ENCODE measurements at places on chromosomes 2 and 18. TPM values are rescaled to one million over a fixed set of nuclear protein-coding genes. Genes with fewer than 3 reads are reported as not detected.

- DNase-seq: no peak
Observed at GRCh38 chr2:47196046-47196445, 40.9 kb upstream of the STPG4 start.

DNA sequence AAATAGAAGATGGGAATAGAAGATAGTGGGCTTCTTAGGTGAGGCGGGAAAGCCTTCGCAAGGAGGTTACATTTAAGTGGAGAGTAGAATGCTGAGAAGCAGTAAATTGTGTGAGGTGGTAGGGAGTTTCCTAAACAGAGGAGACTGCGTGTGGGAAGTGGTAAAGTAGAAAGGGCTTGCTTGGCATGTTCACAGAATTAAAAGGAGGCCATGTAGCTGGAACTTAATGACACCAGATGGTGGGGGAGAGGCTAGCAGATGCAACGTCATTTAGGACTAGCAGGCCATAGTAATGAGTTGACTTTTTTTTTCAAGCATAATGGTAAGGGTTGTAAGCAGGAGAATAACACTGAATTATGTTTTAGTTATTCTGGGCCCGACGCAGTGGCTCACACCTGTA, 13.0 kb upstream of the RTN4 start:
- DNase-seq: no peak

GRCh38 chr2:10144771-10145518, 22.4 kb downstream of the RRM2 start:
- DNase-seq: no peak

- DNase-seq: no peak
Observed at GRCh38 chr2:49796266-49796665, 642.0 kb upstream of the FSHR start.

DNA sequence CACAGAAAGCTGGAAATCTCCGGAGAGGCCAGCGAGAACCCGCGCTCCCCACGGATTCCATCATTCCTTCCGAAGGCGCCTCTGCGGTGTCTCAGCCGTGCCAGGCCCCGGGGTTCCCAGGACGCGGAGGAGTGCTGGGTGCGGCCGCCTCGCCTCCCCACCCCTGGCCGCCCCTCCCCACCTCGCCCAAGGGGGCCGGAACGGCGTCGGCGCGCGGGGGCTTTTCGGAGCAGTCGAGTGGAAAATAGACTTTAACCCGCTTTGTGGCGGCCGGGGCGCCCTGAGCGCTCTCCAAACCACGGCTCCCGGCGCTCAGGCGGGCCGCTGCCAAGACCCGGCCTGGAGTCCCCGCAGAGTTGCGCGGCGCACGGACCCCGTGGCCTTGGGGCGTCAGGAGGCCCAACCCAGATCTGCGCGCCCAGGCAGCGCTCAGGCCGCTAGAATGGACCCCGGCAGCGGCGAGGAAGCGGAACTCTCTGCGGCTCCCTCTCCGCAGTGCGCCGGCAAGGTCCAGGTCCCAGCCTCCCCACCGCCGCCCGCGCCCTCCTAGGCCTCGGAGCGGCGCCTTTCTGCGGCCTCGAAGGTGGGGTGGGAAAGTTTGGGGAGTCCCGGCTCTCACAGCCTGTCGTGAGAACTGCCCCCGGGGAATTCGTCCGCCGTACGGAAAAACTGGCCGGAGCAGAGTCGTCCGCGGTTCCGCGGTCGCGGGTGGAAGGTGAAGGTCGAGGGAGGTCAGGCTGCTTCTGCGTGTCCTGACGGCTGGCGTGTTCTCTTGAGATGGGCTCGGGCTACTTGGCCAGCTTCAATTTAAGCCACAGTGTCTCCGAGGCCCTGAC, 1.2 kb upstream of the EMX1 start:
- peak; percentile 66 for DNase-seq

- peak; percentile 100 for DNase-seq
Observed at GRCh38 chr2:20617892-20618467, 32.9 kb downstream of the HS1BP3 start.

Gene GPBAR1
- total RNA-seq: 3.1 TPM

DNA sequence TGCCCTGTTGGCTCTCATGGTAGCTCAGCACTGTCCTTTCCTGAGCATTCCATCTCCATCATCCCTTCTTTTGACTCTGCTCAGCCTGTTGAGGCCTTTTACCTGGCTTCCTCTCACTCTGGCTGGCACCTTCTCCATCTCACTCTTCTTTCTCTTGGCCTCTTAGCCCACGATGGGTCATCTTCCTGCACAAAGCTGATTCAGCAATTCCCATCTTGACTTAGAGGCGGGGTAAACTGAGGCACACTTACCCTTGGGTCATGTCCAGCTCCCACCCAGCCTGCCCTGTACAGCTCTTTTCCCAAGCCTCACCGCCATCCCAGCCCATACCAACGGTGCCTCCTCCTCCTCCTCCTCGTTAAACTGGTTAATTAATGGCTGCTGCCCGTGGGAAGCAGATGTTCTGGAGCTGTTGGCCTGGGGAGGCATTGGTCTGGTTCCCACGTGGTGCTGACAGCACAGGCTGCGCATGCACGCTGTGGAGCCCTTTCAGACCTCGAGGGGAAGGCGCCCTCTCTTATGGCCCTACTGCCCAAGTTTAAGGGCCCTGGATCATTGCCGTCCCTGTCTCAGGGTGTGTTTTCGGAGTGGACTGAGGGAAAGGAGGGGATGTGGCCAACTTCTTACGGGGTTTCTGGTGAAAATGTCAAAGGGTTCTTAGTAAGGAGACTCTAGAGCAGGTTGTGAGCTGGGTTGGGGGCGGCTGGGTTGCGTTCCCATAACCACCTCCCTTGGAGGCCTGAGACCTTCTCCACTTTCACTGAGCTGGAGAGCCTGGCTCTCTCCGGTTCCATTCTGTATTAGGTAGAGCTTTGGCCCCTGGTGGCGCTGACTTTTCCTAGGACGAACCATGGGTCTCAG, 10.9 kb downstream of the WNT10A start:
- no peak for DNase-seq

GRCh38 chr2:72993147-72993932, 76.0 kb downstream of the EMX1 start:
- peak; percentile 35 for DNase-seq

DNA sequence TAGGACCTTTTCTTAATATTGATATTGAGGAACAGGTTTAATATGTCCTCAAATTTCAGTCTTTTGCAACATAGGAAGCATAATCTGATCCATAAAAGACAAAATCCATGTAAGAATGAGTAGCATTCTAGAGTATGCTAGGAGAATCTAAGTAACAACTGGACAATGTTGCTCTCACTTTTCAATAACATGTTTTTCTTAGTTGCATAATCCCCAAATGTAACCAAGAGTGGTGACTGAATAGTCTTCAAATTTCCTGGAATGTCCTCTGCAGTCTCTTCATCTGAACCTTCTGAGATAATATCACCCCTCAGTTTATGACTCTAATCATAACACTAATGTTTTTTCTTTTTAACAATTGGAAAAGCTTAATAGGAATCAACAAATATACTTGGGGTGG, 110.0 kb upstream of the ZEB2 start:
- no peak for DNase-seq

- DNase-seq: no peak
Observed at GRCh38 chr2:40325116-40325515, 126.8 kb downstream of the SLC8A1 start.

- DNase-seq: no peak
Observed at GRCh38 chr2:240569523-240569997, 1.3 kb downstream of the RNPEPL1 start.

- no peak for DNase-seq
Observed at GRCh38 chr2:97983698-97984097, 12.1 kb downstream of the TMEM131 start.

GRCh38 chr2:6434438-6434837, 431.3 kb downstream of the CMPK2 start:
- DNase-seq: no peak

Gene DDX18
- 33.0 TPM for total RNA-seq

DNA sequence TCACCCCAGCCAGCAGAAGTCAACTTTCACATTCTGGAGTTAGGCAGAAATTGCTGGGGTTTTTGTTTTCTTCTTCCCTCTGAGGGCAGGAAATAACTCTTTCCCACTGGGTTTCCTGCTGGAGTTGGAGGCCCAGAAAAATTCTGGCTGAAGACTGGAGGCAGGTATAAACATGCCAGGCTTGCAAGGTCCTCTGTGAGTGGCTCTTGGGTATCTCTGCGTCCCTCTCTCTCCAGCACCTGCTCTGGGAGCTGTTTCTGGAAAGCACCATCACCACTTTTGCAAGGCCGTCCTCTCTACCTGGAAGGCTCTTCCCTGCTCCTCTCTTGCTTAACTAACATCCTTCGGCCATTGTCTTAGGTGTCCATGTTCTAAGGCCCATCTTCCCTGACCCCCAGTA, 91.0 kb downstream of the MCFD2 start:
- DNase-seq: no peak

DNA sequence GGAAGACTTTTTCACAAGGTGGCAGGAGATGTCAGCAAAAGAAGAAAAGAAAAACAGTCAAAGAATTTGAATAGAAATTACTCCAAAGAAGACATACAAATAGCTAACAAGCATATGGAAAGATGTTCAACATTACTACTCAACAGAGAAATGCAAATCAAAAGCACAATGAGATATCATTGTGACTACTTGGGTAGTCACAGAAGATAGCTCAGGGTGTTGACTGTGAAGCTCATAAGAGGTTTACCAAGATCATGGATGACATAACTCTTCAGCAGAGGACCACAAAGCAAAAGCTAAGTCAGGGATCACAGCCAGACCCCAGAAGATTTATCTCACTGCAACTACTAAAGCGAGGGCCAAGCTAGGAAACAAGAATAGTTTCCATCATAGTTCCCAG, 53.0 kb upstream of the TANK start:
- no peak for DNase-seq

Measured in sigmoid colon (tissue), 7 donors.